Stomach (tissue), 19 donors: ENCODE measurements at places on chromosomes 5 and 9.
A peak's percentile ranks its signal among the peaks of the same experiment; 100 is the strongest.

DNA sequence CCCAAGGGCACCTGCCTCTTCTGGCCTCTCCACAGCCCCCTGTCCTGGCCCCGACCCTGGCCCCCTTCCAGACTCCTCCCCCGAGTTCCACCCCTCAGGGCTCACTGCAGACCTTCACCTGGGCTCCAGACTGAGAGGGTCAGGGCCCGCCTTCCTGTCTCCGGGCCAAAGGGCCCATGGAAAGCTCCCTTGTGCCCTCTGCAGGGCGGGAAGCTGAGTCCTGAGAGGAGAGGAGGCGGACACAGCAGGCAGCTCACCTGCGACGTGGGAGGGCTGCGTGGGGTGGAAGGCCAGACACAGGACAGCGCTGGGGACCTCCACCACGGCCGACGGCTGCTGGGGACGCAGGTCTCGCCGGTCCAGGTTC, 20.6 kb downstream of the DYNC2I2 start:
- DNase-seq, result peak; percentile 79

- no peak for DNase-seq
These were observed 12.5 kb downstream of the SH3RF2 start for GRCh38 chr5:145948921-145949320.

- DNase-seq, result no peak
These were observed 45.7 kb downstream of the TGFBR1 start for GRCh38 chr9:99150451-99151171.

- no peak for DNase-seq
These were observed 567.7 kb upstream of the NUDT12 start for GRCh38 chr5:104130320-104130719.

DNA sequence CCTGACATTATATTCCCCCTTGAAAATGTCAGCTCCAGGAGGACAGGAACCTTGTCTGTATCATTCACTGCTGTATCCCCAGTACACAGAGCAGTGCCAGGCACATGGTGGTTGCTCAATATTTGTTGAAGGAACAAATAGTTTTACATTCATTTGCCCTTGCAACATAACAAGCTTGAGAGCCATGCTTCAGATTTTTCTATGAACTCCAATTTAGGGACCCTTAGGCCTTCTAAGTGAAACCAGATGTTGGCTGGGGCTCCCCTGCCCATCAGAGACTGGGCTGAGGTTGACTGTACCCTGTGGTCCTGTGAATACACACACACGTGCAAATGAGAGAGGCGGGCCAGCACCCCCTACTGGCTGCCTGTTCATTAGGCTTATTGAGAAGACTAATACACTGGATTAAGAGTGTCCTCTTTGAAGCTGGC, 214.9 kb upstream of the WWC1 start:
- DNase-seq, result no peak

DNA sequence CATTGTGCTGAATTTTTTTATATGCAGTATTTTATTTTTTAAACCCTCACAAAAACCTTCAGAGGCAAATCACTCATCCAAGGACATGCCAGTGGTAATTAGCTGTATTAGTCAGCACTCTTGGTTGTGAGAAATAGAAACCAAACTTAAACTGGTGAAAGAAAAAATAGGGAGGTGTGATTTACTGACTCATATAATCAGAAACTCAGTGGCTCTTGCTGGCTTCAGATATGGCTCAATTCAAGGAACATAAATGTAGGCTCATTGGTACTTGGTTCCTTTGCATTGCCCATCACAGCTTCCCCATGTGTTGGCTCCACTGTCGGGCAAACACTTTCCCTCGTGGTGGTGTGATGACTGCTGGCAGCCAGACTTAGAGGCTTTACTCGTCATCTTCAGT, 497.2 kb downstream of the MAT2B start:
- no peak for DNase-seq

- DNase-seq, result no peak
These were observed 269.8 kb upstream of the RFX3 start for GRCh38 chr9:3795556-3795955.

- DNase-seq, result no peak
These were observed 93.7 kb downstream of the ENC1 start for GRCh38 chr5:74546796-74547195.

DNA sequence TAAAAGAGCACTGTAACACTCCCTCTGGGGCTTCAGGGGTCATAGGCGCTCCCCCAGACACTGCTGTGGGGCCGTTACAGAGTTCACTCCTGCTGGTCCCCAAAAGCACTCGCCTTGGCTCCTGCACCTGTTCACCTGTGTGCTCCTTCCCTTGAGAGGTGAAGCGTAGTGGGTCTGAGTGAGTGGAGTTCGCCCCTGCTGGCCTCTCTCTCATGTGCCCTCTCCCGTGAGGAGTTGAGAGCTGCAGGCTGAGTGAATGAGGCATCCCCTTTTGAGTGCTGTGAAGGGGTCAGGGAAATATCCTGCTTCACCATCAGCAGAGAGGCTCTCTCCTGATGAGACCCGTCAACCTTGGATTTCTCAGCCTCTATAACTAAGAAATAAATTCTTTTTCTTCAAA, 134.6 kb upstream of the TUT7 start:
- DNase-seq, result no peak

- DNase-seq, result no peak
These were observed 8.6 kb upstream of the PHYKPL start for GRCh38 chr5:178241231-178241663.

GRCh38 chr5:74282490-74282889, 358.0 kb downstream of the ENC1 start:
- no peak for DNase-seq

DNA sequence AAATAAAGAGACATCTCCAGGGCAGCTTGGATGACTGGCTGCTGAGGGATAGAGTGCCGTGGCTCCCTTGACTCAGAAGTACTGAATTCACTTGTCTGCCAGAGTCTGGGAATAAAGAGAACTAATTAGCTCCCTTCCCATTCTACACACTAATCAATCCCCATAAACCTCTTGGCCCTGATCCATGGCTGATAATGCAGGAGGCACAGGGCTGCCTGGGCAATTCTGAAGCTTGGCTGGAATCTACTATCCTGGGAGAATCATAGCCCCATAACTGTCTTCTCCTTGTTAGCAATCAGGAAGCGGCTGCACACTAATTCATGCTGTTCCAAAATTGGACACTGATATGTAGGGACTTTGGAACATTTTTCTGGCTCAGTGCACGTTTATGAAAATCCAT, 197.7 kb downstream of the PTTG1 start:
- DNase-seq, result no peak

GRCh38 chr9:129583308-129584038, 37.4 kb downstream of the C9orf50 start:
- no peak for DNase-seq

GRCh38 chr5:181111010-181111409, 20.0 kb downstream of the OR2V1 start:
- DNase-seq, result no peak

DNA sequence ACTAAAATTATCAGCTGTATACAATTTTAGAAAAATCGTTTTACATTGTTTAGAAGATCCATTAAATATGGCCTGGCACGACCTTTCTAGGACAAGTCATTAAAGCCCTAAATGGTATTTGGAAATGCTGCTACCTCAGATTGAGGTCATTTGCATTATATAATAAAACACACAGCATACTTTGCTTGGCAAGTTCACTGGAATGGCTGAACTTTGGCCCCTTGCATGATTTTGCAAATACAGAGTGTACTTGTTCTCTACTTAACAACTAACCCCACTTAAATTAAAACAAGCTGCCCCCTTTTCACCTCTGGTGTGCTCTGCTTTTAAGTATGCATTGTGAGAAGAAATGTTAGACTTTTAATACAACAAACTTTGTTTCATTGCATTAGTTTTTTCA, 860.1 kb downstream of the PTPRD start:
- DNase-seq, result no peak

GRCh38 chr5:140258873-140259272, 44.0 kb downstream of the PFDN1 start:
- DNase-seq, result no peak

- no peak for DNase-seq
These were observed 79.1 kb upstream of the CPEB4 start for GRCh38 chr5:173809014-173809413.

DNA sequence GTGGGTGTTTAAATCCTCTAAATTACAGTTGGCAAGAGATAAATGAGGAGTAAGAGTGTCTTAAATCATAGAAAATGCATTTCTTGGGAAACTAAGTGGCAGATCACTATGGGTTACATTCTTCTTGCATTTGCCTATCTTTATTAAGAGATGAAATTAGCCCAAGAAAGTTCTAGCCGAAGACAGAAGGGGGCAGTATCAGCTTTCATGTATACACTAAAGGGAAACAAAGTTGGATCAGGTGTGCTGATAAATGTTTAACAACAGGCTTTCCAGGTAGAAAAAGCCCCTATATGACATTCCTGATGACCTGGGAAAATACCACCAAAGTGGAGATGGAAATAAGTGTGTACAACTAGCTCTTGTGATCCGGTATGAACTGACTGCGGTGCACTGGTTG, 81.9 kb upstream of the TLR4 start:
- DNase-seq, result no peak

- DNase-seq, result no peak
These were observed 371.0 kb downstream of the ICE1 start for GRCh38 chr5:5793242-5794117.

DNA sequence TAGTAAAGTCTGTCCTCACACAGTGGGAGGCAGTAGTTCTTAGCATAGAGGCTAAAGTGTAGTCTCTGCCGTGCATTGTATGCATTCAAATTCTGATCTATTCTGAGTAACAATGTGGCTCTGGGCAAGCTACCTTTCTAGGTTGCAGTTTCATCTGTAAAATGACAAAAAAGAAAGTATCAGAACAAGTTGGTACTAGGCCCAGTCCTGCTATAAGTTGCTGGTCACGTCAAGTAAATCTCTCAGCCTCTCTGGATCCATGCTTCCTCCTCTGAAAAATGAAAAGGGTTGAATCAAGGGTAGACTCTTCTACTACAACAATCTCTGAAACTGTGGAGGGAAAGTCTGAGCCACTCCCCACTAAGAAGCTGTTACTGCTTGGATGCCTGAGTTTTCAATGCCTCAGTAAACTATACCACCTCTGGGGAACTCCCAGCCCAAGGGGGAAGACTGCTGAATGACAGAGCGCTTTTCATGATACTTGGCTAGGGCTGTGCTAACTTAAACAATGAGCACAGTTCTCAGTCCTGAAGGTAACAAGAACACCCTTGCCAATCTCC, 34.5 kb upstream of the SPARC start:
- DNase-seq, result peak; percentile 26

GRCh38 chr9:110476251-110476650, 103.3 kb downstream of the SVEP1 start:
- no peak for DNase-seq

GRCh38 chr9:84324811-84325210, 15.7 kb downstream of the SLC28A3 start:
- DNase-seq, result no peak

GRCh38 chr9:101366038-101366756, 18.6 kb downstream of the BAAT start:
- peak; percentile 9 for DNase-seq

DNA sequence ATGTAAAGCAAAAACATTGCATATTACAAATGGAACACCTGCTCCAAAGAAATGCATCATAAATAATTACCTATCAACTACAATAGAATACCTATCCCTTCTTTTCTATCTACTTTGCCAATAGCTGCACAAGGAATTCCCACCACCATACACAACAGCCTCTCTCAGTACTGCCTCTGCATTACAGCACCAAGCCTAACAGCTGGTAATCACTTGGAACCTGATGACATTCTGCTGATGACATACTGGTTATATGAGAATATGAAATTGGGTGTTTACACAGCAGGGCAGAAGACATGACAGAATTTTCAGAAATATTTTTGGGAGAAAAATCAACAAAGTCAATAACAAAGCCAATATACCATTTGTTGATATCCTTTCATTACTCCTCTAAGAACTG, 43.2 kb downstream of the PSMB7 start:
- no peak for DNase-seq

GRCh38 chr9:130088051-130088450, 34.3 kb downstream of the GPR107 start:
- no peak for DNase-seq

DNA sequence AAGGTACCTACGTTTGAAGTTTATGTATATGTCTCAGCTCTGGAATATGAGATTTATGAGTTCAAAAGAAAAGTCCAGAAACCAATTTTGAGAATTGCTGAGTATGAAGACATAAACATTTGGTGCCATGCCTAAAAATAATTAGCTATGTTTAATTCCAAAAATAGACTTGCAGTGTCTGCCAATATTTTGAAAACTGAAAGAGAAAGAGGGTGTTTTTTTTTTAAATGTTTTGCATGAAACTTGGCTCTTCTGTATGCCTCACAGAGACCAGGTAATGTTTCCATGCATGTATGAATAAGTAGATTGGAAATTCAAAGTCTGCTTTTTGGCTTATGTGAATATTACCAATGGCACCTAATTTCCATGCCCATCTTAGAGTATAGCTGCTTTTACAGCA, 634.4 kb upstream of the C9orf72 start:
- DNase-seq, result no peak
